ENCODE measurements at places on chromosomes 13 and 19.

DNA sequence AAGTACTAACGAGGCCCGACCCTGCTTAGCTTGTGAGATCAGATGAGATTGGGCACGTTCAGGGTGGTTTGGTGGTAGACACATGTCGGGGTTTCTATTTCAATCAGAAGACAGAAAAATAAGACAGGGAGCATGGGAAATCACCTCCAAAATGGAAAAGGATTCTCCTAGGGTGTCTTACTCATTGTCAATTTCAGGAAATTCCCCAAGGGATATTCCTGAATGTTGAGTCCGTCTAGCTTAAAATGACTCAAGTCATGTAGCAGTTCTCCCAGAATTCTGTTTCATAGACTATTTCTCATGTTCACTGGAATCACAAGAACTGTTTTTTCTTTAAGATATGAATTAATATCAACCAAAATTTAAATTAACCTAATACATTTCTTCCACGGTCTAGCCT lies 380.1 kb downstream of the EFNB2 start:
- DNase-seq, result no peak

- no peak for DNase-seq
Measured at GRCh38 chr19:1841209-1841924, 6.9 kb downstream of the REXO1 start.

- no peak for DNase-seq
Measured at GRCh38 chr13:27678306-27679040, 56.8 kb downstream of the POLR1D start.

- DNase-seq, result no peak
Measured at GRCh38 chr13:65932587-65933239, 1297.4 kb downstream of the PCDH9 start.

GRCh38 chr13:46749951-46750350 lies 47.0 kb downstream of the ESD start:
- DNase-seq, result no peak

DNA sequence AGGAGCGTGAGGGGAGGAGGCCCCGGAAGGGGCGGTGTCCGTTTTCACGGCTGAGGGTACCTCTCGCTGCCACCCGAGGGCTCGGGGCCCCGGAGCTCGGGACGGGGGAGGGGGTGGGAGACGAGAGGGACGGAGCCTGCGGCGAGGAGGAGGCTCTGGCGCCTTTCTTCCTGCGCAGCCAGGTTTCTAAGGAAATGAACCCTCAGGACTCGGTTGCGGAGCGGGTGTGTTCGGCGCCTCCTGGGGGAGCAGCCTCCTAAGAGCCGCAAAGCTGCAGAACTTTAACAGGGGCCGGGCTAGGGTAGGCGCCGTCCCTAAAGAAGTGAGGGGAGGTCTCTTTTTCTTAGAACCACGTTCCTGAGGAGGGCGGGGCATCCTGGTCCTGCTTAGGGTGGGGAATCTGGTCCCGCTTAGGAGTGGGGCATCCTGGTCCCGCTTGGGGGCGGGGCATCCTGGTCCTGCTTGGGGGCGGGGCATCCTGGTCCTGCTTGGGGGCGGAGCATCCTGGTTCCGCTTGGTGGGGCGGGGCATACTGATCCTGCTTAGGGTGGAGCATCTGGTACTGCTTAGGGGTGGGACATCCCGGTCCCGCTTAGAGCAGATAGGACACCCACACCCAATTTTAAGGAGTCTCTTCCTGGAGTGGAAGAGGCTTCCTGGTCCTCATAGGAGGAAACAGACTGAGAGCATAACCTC lies 6.2 kb downstream of the SYT5 start:
- no peak for DNase-seq

DNA sequence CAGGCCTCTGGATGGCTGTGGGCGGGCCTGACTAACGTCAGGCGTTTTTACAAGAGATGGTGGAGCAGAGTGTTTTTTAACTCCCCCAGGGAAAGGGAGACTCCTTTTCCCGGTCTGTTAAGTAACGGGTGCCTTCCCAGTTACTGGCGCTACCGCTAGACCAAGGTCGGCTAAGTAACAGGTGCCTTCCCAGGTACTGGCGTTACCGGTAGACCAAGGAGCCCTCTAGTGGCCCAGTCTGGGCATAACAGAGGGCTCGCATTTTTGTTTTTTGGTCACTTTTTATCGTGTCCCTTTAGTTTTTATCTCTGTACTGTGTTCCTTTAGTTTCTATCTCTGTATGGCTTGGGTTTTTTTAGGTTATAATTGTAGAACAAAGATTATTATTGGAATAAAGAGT lies 10.0 kb downstream of the ZNF383 start:
- no peak for DNase-seq

DNA sequence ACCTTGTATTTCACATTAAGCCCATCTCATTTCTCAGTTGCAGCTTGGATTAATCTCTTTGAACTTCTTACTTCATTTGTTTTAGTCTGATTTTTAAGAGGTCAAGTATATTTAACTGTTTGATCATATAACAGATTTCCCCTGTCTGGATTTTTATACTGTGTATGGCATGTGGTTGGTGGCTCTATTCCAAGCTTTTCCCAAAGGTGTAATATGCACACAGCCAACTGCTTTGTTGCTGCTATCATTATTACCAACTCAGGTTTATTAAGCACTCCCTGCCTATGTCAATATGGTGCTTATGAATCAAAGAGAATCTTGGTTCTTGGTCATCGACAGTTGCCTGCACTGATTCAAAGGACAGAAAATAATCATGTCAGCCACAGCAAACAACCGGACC lies 92.6 kb downstream of the RAP2A start:
- no peak for DNase-seq

DNA sequence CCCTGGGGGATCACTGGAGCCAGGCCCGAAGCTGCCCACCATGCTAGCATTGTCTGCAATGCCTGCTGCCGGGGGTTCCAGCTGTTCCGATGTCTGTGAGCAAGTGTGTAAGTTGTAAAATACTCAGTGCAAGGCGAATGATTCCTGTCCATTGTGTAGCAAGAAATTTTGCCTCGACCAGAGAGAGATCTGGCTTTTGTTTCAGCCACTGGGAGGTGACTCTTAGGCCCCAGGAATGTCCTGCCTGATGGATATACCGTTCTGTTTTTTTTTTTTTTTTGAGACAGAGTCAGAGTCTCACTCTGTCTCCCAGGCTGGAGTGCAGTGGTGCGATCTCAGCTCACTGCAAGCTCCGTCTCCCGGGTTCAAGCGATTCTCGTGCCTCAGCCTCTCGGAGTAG lies 7.3 kb upstream of the GADD45B start:
- DNase-seq, result no peak

- no peak for DNase-seq
Measured at GRCh38 chr13:98890186-98890585, 87.7 kb downstream of the DOCK9 start.

DNA sequence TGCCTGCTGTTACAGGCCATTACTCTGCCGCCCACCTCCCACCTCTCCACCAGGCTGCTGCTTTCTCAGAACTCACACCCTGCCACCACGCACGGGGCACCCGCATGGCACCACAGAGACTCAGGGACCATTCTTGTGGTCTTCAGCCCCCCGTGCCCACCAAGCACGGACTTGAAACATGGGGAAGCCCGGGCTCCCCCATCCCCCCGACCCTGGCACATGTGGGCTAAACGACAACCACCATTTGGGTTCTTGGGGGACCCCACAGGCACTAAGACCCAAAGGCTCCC lies 23.1 kb upstream of the TINCR start:
- DNase-seq, result no peak

DNA sequence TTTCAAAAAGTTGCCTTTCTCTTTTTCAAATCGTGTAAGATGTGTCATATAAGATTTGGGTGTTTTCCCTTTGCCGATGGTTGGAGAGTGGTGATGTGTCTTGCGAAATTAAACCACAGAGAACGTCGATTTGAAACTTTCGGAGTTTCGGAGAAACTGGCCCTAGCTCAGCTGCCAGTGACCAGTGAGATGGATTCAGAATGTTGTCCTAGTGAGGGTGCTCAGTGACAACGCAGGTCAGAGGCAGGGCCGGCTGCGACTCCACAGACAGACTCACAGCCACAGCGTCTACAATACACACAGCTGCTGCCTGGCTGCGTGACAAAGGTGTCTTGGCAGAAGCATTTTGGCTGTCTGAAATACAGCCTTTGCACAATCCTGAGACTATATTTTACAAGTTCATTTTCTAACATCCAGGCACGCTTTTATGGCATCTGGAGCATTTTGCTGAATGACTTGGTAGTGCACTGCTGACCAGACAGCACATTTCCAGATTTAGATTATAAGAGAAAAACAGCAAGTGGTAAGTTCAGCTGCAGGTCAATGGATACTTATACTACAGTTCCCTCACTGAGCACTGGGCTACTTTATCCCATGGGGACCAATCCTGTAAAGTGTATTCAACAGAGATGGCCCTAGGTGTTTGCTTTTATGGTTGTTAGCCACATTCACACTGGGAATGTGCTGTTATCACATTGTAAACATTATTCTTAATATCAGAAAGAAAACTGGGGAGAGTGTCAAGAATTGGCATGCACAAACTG lies 207.5 kb downstream of the KCNRG start:
- no peak for DNase-seq

DNA sequence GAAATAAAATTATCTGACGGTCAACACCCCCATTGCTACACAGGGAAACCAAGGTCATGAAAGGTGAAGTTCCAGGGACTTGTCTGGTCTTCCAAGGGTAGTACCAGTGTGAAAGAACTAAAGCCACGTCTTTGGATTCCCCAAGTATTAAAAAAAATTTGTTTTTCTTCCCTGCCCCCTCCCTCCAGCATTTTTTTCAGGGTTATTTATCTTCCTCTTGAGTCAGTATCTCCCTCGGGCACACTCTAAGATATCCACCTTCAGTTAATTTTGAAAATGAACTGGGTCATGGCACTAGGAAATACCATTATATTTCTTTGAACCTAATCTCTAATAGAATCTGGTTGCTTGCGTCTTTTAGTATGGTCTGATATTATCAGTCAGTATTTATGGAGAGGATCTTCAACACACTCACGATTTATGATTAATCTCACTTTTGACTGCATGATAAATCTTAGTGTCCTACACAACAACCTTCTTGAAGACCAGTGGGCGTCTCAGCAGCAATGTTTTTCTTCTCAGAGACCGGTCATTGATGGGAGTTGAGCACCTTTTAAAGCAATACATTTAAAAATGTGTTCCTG lies 9.1 kb downstream of the ATP8A2 start:
- no peak for DNase-seq

- no peak for DNase-seq
Measured at GRCh38 chr19:2058570-2059421, 7.8 kb upstream of the MKNK2 start.

- no peak for DNase-seq
Measured at GRCh38 chr13:30141775-30142485, 165.4 kb downstream of the KATNAL1 start.

DNA sequence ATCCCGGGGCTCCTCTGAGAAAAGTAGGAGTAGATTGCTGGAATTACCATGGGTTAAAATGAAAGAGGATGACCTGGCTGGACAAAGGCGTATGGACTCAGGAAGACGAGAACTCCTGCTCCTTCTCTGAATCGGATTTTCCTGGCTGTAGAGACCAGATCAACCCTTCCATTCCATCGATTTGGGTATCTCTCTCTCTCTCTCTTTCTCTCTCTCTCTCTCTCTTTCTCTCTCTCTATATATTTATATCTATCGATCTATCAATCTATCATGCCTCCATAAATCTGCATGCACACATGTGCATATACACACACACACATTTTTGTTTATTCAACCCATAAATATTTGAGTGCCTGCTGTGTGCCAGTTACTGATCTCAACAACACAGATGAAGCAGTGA lies 234.9 kb downstream of the LMO7 start:
- no peak for DNase-seq

- no peak for DNase-seq
Measured at GRCh38 chr19:49214701-49215100, 57.1 kb downstream of the TRPM4 start.

DNA sequence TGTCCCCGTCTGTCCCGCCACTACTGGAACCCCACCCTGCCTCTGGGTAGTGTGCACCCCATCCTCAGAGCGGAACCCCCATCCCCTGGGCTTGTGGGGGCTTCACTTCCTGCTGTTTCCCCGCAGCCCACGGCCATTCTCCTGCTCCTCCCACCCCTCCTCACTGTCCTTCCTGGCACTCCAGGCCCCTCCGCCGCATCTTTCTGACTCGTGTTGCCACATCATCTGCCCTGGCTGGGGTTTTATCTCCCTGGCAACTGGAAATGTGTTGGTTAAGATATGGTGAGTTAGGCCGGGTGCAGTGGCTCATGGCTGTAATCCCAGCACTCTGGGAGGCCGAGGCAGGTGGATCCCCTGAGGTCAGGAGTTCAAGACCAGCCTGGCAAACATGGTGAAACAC lies 37.3 kb downstream of the KDM4B start:
- DNase-seq, result no peak

DNA sequence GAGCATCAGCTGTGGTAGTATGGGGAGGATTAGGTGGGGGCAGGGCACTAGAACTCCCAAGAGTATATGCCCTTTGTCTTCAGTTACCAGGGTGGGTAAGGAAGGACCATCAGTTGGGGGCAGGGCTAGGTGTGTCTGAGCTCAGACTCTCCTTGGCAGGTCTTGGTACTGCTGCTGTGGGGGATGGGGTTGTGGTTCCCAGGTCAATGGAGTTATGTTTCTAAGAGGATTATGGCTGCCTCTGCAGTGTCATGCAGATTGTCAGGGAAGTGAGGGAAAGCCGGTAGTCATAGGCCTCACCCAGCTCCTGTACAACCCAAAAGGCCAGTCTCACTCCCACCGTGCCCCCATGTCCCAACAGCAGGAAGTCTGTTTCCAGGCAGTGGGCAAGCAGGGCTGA lies 8.8 kb upstream of the ZNF578 start:
- no peak for DNase-seq

DNA sequence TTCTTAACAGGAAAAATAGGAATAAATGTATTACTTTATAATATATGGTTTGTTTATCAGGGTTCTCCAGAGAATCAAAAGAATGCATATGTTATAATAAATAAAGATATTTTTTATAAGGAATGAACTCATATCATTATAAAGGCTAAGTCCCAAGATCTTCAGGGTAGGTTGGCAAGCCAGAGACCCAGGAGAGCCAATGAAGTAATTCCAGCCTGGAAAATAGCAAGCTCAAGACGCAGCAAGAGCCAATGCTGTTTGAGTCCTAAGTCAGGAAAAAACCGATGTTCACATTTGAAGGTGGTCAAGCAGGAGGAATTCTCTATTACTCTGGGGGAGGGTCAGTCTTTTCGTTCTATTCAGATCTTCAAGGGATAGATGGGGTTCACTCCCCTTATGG lies 490.0 kb downstream of the PCDH20 start:
- DNase-seq, result no peak

DNA sequence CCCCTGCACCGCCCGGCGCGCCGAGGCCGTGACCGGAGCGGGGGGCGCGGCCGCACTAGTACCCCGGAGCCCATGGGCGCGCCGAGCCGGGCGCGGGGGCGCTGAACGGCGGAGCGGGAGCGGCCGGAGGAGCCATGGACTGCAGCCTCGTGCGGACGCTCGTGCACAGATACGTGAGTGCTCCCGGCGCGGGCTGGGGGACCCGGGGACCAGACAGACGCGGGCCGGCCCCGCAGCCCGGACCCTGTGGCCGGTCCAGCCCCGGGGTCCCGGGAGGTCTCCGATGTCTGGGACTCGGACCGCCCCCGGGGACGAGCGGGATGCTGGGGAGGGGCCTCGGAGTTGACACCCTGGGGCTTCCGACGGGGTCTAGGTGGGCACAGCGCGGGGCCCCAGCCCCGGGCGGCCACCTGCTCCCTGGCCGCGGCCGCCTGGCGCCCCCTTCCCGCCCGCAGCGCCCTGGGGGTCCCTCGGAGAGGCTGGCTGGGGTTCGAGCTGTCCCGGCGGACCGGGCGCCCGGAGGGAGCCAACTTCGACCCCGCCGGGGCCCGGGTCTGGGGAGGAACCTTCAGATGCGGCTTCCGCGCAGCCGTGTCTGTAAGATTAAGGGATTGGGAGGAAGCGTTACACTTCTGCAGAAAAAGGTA lies 568 bp downstream of the ATP11A start:
- no peak for DNase-seq
